ENCODE measurements at places on chromosomes 2 and 18.

DNA sequence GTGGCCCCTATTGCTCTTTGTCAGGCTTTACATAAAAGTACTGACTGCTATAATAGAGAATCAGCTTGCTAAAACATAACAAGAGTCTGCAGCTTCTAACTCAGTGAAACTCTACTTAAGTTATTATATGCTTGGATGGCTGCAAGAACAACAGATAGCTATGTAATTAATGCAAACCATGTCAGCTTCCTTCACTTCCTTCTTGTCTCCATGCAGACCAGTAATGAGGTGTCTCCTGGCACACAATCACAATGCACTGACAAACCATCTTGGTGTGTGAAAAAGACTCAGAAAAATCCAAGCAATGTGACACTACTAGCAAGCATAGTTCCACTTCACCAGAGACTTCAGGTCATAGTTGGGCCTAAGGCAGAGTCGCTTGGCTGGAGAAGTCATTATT, 2068.9 kb upstream of the PIK3C3 start:
- ATAC-seq, result no peak

- ATAC-seq, result no peak
Observed at GRCh38 chr2:44934038-44934982, 7.2 kb upstream of the SIX3 start.

DNA sequence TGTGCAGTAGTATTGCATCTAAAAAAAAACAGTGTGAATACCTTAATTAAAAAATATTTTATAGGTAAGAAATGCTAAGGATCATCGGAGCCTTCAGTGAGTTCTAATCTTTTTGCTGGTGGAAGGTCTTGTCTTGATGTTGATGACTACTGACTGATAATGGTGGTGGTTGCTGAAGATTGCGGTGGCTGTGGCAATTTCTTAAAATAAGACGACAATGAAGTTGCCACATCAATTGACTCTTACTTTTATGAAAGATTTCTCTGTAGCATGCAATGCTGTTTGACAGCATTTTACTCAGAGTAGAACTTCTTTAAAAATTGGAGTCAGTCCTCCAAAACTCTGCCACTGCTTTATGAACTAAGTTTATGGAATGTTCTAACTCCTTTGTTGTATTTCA, 36.2 kb downstream of the GLS start:
- ATAC-seq, result no peak

- ATAC-seq, result peak; percentile 81
Observed at GRCh38 chr2:55133467-55134315, 83.4 kb upstream of the RTN4 start.

DNA sequence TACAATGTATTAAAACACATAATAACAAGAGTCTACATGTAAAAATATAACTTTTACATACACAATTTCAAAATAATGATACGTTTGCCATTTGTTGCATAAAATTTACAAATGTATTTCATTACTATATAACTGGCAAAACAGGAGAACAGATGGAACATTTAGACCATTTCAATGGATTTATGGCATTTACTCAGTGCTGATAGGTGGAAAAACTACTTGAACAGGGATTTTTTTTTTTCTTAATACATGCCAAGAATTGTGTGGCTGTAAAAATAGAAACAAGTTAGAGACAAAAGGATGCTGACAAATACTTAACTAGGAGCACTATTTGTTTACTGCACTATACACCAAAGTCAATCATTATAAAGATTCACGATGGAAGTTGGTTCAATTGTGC, 266.8 kb upstream of the CCDC68 start:
- ATAC-seq, result no peak

GRCh38 chr2:238227587-238228032, 12.2 kb downstream of the HES6 start:
- ATAC-seq, result no peak

- ATAC-seq, result no peak
Observed at GRCh38 chr2:180607514-180608049, 372.8 kb upstream of the UBE2E3 start.

DNA sequence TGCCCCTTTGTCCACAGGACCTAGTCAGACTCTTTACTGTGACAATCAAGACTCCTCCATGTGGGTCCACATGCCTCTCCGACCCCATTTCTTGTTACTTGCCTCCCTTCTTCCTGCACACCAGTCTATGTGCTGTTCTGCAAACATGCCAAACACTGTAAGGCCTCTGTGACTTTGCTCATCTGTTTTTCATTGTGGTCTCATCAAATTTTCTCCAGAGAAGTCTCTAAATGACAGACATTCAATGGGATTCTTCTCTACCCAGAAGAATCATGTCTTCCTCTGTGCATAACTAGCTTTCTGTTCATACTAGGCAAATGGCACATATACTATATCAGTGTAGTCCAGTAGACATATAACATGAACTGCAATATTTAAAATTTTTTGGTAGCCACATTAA, 43.0 kb upstream of the KCNE4 start:
- no peak for ATAC-seq

DNA sequence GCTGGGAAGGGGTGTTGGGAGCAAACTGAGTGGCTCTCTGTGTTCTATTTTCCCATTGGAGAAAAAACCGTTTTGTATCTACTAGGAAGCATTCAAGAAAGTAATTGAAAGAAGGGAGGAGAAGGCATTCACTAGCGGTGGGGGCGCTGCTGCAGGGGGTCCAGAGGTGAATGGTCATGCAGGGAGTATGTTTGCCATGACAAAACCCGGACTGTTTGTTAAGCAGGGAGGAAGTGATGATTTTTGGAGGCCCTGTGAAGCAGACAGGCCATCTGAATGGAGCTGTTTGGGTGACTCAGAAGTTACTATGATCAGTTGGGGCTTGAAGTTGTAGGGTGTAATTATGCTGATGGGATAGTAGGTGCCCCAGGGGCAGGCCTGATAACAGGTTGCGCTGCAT, 7.0 kb downstream of the TAF4B start:
- ATAC-seq, result no peak

- ATAC-seq, result peak; percentile 97
Observed at GRCh38 chr2:219171231-219171651, 1.4 kb upstream of the SLC23A3 start.

DNA sequence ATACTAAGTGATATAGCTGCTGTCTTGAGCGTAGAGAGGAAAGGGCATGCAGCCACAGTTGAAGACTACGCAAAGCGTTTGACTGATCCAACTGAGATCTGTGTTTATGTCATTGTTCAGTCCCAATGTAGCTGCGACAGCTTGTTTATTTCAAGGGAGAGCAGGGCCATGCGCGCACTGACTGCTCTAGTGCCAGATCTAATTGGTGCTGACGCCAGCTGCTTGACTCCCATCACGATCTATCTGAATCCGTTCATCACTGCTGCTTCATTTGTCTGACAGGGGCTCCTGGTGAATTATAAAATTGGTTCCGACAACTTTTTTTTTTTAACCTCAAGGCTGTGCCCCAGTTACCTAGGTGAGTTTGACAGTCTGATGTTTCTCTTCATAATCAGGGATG, 75.7 kb downstream of the CHST9 start:
- no peak for ATAC-seq

- ATAC-seq, result peak; percentile 43
Observed at GRCh38 chr2:147100406-147101035, 744.3 kb upstream of the ACVR2A start.

- no peak for ATAC-seq
Observed at GRCh38 chr2:64338910-64339500, 115.0 kb upstream of the LGALSL start.

DNA sequence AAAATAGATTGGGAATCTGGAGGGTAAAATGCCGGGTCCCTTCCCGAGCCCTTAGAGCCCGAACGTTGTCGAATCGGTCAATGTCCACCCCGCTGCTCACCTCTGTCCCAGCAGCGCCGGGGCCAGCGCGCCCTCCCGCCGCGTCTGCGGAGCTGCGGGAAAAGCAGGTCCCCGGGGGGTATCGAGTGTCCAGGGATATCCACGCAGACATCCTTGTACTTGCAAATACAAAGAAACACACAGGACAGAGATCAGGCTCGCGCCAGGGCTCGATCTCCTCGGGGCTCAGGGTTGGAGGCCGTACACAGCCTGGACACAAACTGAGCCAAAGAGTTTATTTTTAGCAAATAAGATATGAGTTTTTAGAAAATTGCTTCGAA, 2.3 kb upstream of the GATA6 start:
- no peak for ATAC-seq

GRCh38 chr2:43023791-43024514, 202.5 kb downstream of the ZFP36L2 start:
- ATAC-seq, result no peak

- ATAC-seq, result peak; percentile 80
Observed at GRCh38 chr2:29114946-29115609, at the start of gene CLIP4. TSS of gene CLIP4 (plus strand) at chr2:29115415. CDS start at chr2:29121389, 5,974 bp downstream.
